ENCODE measurements at places on chromosomes 2 and 18.

GRCh38 chr18:44601447-44601846 is 79.2 kb upstream of the SETBP1 start:
- no peak for DNase-seq

DNA sequence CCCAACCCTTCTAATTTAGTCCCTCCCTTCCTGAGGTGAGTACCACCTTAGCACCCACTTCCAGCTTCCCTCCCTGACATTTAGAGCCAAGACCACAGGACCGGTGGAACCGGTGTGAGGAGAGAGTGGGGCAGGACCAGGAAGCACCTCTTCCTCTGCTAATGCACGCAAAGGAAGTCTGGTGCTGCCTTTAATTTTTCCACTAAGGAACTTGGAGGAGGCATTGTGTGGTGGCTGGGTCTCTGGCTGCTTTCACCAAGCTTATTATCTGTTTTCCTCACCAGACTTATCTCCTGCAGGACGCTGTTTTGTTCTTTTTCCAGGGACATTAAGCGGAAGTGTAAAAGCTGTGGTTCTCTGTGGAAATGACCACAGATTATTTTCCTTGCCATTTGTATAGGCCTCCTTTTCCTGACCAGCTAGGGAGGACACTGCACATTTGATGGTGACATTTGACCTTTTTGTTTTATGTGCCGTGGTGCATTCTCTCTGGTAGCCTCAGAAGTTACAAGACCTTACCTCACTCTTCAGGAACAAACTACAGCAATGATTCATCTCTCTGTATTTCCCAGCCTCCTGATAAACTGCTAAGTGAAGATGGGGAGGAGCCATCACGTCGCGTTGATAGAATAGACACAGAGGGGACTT is 39.8 kb upstream of the SPTBN1 start:
- no peak for DNase-seq

- no peak for DNase-seq
Measured at GRCh38 chr18:69246027-69246426, 154.7 kb upstream of the DOK6 start.

- DNase-seq: no peak
Measured at GRCh38 chr2:228048838-228049490, 132.5 kb downstream of the SPHKAP start.

DNA sequence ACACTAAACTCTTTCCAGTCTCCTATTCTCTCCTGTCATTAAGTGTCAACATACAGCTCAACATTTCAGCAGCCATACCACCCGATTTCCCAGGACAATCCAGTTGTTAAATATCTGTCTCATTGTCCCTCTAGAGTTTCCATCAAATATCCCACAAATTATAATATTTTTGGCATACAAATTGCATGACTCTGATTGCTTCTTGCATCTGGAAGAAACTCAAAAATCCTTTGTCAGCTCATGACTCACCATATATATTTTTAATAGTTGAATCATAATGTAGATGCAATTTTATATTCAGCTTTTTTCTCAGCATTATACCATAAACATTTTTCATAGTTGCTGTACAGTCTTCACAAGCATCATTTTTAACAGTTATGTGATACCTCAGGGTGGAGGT is 7.2 kb downstream of the SLC30A3 start:
- DNase-seq: no peak

GRCh38 chr2:238203973-238204683 is 633 bp upstream of the ILKAP start:
- no peak for DNase-seq

- no peak for DNase-seq
Measured at GRCh38 chr18:38301621-38302020, 736.0 kb upstream of the CELF4 start.

DNA sequence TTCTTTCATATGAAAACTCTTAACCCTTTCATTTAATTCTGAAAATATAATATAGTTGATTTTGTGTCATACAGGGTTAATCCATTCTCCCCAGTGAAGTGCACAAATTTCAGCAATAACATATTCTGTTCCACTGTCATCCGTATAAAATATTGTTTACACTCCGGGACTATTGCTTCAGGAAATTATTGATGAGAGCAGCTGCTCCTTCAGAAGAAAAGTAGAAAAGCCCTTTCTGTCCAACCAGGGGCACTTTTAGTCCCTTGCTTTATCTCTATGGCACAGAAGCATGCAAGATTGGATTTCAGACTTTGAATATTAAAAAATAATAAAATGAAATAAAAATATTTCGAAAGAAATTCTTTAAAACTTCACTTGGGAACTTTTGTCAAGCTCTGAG is 535.7 kb upstream of the SLC39A10 start:
- no peak for DNase-seq

DNA sequence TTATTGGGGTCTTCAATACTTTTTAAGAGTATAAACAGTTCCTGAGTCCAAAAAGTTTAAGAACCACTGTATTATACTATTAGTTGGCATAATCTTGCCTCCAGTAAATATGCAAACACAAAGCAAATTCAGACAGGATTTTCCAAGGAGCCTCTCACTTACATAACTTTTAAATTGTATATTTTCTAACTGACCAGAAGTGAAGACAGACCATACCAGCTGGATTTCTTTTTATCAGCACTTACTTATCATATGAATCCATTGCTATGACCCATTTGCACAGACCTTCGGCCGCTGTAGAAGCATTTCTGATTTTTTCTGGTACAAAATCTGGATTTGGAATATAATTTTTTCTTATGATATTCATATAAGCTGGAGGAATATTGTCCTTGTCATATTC is 200.1 kb downstream of the SLC39A10 start:
- DNase-seq: no peak

GRCh38 chr2:152573168-152573567 is 144.1 kb downstream of the PRPF40A start:
- DNase-seq: no peak

- no peak for DNase-seq
Measured at GRCh38 chr2:220335591-220335915, 708.1 kb downstream of the SLC4A3 start.

- no peak for DNase-seq
Measured at GRCh38 chr2:84704505-84705244, 176.2 kb downstream of the TRABD2A start.

DNA sequence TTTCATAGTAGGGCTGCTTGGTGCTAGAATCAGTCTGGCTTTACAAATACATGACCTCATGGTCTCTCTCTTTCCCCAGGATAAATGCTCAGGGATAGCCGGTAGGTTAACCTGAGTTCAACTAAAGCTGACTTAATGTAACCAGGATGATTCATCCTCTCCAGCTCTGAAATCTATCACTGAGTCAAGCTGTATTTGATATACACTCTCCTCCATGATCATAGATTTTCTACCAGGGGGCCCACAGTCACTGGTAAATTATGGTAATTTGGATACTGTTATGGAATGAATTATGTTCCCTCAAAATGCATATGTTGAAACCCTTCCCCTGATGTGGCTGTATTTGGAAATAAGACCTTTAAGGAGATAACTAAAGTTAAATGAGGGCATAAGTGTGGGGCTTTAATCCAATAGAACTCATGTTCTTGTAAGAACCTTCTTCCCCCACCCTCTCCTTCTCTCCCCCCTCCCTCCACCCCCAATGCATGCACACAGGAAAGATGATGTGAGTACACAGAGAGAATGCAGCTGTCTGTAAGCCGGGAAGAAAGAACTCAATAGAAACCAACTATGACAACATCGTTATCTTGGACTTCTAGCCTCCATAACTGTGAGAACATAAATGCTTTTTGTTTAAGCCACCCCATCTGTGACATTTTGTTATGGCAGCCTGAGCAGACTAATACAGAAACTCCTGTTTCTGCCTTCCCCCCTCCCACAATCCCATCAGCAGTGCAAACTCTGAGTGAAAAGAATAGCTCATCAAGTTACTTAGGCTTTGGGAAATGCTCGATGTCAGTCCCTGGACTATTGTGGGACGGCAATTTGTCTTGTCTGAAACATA is 134.9 kb upstream of the KYNU start:
- no peak for DNase-seq

GRCh38 chr2:189155795-189156194 is 23.8 kb downstream of the COL5A2 start:
- DNase-seq: no peak

DNA sequence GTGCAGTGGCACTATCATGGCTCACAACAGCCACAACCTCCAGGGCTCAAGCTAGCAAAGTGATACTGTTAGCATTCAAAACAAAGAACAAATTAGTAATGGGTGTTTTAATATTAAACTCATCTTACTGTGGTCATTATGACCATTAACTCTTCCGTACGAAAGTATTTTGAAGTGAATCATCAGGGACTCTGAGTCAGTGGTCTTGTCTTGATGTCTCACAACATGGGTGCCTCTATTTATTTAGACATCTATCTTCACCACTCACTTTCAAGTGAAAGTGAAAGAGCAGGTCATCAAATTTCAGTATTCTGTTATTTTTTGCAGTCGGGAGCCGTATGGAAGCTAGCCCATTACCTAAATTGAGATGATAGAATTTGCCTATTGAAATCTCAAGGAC is 1118.2 kb downstream of the DPP10 start:
- no peak for DNase-seq

GRCh38 chr2:127637236-127637630 is 8.7 kb upstream of the GPR17 start:
- no peak for DNase-seq

GRCh38 chr2:55511508-55512124 is 7.9 kb upstream of the CFAP36 start:
- DNase-seq: no peak

DNA sequence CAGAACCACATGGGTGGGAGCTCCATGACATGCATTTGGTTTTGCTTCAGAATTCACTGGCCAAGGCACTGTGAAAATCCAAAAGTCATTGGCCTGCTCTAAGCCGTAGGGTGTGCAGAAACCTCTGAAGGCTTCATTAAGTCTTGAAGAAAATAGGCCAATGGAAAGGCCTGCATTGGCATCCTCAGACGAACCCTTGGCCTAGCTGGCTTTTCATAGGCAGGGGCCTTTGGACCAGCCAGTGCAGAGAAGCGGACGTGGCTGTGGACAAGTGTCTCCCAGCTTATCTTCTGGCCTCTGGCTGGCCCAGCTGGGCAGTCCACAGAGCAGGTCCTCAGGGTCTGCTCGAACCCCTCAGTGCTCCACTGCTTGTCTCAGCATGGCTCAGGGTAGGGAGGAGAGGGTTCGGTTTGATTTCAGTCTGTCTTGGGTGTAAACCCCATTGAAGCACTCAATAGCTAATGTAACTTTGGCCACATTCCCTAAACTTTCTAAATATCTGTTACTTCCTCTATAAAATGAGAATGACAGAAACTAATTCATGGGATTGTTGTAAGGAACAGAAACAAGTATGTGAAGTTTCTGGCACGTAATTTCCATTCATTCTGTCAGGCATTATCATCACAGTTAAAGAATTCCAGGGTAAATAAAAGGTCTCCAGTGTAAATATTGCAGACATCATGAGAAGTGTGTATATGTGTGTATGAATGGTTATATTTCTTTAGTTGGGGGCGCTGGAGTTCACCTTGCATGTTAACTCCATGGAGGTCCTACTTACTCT is 125.5 kb downstream of the TFCP2L1 start:
- no peak for DNase-seq

DNA sequence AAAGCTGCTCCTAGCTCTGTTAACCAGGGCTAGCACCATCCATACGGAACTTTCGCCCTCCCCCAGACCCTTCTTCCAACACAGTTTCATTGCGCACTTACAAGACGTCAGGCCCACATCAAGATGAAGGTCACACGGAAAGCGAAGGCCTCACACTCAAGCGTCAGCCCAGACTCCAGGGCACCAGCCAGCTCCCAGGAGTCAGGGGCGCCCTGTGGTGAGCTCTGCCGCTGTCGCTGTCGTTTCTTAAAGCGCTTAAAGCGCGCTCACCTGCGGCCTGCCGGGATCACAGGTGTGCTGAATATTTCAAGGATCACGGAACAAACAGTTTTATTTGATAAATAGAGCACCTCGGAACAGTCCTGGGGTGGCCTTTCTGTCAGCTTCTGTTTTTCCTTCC is 163.1 kb downstream of the CDH20 start:
- no peak for DNase-seq

- DNase-seq: no peak
Measured at GRCh38 chr2:218716070-218716469, 5.4 kb downstream of the TTLL4 start.

GRCh38 chr18:36623681-36624190 is 205.1 kb downstream of the TPGS2 start:
- no peak for DNase-seq

- no peak for DNase-seq
Measured at GRCh38 chr2:102117472-102117858, 25.1 kb upstream of the IL1R1 start.

- no peak for DNase-seq
Measured at GRCh38 chr2:201900362-201900761, 94.0 kb downstream of the CDK15 start.

GRCh38 chr18:71011389-71011788 is 722.5 kb downstream of the SOCS6 start:
- no peak for DNase-seq

- DNase-seq: no peak
Measured at GRCh38 chr2:222440673-222441422, 16.5 kb downstream of the SGPP2 start.

DNA sequence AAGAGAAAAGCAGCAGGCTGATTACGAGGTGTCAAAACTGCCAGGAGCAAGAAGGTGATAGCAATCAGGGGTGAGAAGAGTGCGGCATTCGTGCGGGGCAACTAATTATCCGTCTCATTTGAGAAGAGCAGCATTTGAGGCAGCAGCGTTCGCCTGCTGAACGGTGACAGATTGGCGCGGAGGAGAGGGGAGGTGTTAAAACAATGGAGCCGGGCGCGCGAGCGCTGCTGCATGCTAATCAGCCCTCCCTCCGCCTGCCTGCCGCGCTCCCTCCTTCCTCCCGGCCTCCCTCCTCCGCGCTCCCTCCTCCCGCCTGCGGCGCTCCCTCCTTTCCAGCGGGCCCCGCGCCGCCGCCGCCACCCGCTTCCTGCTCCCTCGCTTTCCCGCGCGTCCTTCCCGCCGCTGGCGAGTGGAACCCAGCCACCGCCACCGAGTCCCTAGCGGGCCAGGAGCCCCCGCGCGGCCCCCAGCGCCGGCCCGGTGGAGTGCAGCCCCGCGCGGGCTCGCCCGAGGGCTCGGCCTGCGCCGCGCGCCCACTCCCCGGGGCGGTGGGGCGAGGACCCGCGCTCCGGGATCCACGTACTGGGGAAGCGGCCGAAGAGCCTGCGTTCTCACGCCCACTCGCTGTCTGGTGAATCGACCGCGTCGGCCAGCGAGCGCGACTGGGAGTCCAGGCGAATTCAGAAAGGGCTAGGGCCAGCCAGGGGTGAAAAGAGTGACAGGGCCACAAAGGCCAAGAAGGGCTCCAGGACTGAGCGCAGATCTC is 69.5 kb upstream of the PSMD14 start:
- peak; percentile 40 for DNase-seq

GRCh38 chr2:102514061-102514785 is 41.2 kb downstream of the SLC9A4 start:
- no peak for DNase-seq

Data from CD4-positive, alpha-beta T cell treated with Interleukin-6 at 100 ng/mL for 8 hours (primary cell).